ENCODE measurements at places on chromosomes 12 and 14.

- ATAC-seq = no peak
These were observed 275.7 kb downstream of the CCDC59 start for GRCh38 chr12:82082501-82082900.

DNA sequence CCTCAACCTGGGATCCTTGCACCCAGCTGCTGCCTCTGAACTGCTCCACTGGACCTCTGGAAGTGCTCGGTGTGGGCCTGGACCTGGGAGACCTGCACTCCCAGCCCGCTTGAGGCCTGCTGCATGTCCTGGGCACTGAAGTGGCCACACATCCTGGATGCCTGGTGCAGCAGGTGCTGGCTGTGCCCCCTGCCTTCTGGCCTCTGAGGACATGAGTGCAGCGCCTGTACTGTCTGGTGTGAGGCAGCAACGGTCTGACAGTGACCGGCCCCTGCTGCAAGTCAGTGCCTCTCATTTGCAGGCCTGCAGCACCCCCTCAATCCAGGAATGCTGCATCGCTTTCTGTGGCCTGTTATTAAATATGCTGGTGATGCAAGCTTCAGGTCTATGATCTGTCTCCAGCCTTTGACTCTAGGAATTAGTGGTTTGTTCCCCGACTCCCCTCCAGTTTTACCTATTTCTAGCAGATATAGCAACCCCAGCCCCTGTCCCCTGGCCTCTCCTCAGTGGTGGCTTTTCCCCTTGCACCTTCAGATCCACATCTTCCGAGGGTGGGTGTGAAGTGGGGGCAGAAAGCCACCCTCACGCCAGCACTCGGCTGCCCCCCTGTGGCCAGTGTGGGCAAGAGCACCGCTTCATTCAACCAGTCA lies 3.6 kb downstream of the SMIM41 start:
- ATAC-seq = peak; percentile 47

DNA sequence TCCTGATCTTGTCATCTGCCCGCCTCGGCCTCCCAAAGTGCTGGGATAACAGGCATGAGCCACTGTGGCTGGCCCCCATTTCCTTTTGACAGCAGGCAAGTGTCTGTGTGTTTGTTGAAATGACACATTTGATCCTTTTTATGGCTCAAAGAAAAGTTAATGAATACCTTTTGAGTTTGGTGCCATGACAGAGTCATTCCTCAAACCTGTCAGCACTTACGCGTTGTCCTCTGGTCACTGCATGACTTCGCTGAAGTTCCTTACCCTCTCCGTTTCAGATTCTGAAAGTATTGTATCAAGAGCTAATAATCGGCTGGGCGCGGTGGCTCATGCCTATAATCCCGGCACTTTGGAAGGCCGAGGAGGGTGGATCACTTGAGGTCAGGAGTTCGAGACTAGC lies 32.4 kb downstream of the NEMF start:
- ATAC-seq = no peak

- ATAC-seq = no peak
These were observed 52.0 kb upstream of the PSMA6 start for GRCh38 chr14:35240231-35240630.

GRCh38 chr12:87796961-87797516 lies 232.2 kb downstream of the C12orf50 start:
- ATAC-seq = no peak

- no peak for ATAC-seq
These were observed 56.1 kb upstream of the TCL1A start for GRCh38 chr14:95769976-95770375.

DNA sequence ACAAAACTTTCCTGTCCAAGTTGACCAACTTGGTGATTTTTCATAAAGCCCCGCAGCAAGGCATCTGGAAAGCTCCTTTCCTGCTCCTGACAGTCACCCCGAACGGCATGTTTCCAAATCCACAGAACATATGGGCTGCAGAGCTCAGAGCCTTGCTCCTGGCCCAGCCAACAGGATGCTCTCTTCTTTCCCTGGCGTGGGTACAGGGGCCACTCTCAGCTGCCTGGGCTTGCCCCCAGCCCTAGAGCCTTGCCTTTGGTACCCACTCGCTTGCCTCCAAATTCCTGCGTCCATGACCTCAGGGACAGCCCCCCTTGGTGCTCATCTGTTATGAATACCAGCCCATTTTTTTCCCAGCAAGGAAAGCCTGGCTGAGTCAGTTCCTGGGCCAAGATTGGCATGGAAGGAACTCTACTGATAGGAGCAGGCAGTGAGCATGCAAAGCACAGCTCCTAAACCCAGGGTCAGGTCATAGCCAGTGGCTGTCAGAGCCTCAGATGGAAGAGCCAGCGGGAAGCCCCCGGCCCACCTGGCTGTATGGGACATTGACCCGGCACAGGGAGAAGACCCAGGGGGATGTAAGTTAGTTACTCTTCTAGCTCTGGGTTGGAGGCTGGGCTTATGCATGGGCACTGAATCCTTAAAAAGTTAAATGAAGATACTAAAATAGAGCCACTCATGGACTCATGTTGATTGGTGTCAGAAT lies 105.3 kb upstream of the RTL1 start:
- no peak for ATAC-seq

GRCh38 chr14:65330416-65330815 lies 82.1 kb upstream of the FUT8 start:
- ATAC-seq = peak; percentile 83

DNA sequence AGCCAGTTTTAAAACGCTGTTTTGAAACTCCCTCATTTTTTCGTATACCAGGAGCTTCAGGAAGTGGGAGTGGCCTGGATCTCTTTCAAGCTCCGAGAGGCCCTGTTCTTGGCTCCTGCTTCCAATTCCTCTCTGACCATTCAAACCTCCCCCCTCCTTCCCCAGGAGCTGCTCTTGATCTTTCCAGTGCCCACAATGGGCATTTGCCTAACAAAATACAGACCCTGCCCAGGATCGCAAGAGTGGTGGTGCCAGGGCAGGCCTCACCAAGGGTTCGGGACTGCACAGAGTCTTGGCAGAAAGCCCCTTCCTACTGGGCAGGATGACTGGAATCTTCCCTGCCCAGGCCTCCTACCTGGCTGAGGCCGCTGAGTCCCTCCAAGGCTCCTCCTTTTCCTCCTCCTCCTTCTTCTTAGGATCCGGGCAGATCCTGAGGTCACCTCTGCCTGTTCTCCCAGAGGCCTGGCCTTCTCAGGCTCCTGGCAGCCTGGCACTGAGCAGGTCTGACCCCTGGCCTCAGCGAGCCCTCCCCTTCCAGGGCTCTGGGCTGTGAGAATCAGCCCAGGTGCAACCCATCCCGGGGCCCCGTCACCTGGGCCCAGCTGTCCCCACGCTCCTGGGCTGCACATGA lies 46.9 kb upstream of the NOS1 start:
- peak; percentile 32 for ATAC-seq

GRCh38 chr12:83110424-83110823 lies 423.7 kb downstream of the TMTC2 start:
- ATAC-seq = no peak

DNA sequence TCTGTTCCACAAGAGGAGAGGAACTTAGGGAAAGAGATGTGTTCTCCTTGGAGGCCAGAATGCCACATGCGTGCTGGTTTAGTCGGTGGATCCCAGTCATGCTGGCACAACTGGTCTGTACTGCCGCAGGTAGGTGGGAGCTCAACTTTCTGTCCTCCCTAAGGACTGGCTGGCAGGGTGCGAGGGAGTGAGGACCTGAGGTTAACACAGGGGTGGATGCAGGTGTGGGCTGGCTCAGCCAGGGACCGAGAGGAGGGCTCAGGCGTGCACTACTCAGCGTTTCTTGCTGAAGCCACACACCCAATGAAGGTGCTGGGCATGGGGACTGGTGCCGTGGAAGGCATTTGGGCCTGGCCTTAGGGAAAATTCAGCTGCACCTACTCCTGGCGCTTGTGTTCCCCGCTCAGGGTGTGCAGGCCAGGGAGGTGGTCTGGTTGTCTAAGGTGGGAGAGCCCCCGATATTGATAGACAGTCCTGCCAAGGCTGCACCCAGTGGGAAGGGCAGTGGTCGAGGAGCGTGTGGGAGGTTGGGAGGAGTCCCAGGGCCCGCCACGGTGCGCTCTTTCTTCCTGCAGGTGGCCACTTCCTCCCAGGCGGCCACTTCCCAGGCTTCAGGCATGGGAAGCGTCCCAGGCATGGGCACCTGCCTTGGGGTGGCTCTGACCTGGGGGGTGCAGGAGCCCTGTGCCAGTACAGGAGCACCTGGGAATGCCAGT lies 138.4 kb downstream of the ADGRD1 start:
- ATAC-seq = no peak

DNA sequence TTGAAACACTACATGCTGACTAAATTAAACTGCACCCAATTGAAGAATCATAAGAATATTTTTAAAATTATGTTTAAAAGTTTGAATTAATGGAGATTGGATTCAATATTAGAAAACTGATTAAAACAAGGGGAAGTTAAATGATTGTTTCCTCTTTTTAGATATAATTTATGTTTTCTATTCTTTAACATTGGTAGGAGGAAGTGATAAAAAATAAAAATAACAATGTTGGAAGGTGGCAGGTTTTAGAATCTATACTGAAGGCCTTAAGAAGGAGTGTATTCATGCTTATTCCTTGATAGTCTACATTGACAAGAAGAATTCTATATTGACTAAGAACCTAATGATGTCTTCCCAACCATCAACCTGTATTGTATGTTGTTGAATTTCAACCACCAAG lies 168.1 kb downstream of the PDZRN4 start:
- ATAC-seq = no peak

- ATAC-seq = peak; percentile 27
These were observed 5.1 kb downstream of the RNF10 start for GRCh38 chr12:120539303-120539702.

DNA sequence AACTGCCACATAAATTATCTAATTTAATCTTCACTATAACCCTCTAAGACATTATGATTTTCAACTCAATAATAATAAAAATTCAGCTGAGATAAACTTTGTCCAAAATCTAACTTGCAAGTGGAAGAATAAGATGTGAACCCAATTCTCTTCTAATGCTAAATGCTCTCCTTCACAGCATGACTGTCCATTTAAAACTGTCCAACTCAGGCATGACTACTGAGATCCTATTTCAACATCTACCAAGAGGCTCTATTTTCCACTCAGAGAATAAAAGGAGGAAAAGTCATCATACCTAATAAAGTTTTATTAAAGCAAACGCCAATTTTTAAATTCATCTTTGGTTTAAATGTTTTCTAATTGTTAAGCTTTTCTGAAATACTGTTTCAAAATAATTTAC lies 183.6 kb downstream of the MED13L start:
- no peak for ATAC-seq

GRCh38 chr12:116325336-116325664 lies 47.8 kb upstream of the MED13L start:
- ATAC-seq = peak; percentile 47

GRCh38 chr14:92397953-92398564 lies 75.1 kb downstream of the SLC24A4 start:
- no peak for ATAC-seq

DNA sequence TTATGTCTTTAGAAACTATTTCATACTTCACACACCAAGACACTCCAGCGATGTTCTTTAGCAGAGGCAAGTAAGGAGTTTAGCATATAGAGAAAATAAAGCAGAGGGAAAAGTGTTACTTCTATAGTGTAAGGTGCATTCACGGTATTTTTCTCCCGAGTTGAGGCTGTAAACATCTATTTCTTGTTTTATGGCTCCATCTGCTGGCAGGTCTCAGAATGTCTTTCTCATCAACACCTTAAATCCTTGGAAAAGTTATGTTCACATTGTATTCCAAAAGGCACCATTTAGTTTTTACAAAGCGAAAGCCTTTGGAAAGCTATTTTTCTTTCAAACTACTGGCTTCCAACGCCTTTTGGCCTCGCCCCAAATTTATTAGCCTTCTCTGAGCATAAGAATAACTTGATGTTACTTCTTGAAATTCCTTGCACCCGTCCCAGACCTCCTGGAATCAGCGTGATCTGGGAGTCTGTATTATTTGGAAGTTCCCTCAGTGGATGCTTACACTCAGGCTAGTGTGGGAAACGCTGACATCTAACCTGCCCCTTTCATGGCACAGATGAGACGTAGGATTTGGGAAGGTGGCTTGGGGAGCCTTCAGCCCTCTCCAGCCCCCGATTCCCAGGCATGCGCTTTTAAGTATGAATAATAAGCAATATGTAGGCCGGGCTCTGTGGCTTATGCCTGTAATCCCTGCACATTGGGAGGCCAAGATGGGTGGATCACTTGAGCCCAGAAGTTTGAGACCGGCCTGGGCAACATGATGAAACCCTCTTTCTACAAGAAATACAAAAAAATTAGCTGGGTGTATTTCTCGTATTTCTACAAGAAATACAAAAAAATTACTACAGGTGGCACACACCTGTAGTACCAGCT lies 1.9 kb upstream of the PIWIL1 start:
- peak; percentile 35 for ATAC-seq

DNA sequence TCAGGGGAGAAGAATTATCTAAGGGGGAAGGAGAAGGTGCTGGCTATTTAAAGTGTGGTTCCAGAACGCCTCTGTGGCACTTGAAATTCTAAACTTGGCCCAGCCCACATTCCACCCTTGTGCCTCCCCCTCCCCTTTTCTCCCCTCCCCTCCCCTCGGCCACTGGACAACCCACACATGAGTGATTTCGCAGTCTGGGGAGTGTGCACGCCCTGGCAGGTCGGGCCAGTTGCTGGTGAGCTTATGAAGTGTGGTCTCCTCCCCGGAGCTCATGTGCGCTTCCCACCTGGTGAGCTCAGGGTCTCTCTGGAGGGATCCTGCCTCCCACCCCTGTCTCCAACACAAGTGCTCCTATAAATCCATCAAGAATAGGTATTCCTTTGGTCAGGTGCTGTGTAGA lies at the start of gene SLC6A13:
SLC6A13 (minus strand) TSS at position 20 of the 400 bp plus-strand sequence. CDS start 2,784 bp downstream, outside the sequence.
- no peak for ATAC-seq

DNA sequence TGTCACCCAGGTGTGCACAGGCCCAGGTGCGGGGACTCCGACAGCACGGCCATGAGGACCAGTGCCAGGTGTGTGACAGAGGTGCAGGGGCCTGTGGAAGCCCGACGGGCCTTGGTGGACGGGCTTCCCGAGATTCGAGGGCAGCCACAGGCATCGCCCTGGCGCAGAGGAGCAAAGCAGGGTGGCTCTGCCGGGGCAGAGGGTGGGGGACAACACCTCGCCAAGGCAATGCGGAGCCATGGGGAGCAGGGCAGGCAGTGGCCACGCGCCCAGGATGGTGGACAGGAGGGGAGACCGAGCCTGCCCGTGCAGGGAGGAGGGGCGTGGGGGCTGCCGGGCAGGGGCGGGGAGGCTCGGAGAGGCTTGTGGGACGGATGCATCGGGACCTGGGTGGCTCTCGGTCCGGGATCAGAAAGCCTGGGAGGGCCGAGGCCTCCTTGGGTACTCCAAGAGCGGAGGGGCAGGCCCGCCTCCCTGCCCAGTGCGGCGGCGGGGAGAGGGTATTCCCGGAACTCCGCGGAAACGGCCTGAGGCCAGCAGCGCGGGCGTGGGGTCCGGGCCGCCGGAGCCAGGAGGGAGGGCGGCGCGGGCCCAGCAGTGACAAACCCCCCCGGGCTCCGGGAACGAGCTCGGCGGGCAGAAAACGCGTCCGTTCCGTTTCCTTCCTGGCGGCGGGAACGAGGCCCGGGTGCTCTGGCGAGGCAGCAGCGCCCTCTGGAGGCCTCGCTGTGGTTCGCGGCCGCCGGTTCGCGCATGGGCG lies 1.6 kb downstream of the TMEM121 start:
- ATAC-seq = peak; percentile 70

DNA sequence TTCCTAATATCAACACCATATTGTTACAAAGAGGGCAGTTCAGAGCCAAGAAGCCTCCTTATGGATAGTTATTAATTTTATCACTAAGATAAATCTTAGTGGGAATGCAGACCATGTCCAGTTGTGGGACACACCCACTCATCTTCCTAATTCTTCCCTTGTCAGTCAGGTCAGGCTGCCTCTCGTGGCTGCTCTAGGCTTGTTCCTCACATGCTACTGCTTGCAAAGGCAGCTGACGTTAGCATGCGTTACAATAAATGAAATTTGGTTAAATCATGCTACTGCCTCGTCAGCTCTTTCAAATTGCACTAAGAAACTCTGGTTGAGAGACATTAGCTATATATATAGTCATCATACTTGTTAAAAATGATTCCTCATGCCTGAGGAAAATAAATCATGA lies 108.4 kb downstream of the CAND1 start:
- peak; percentile 90 for ATAC-seq

Measured in esophagus mucosa (tissue), 1 donor.